ENCODE measurements at places on chromosomes 4 and X.

DNA sequence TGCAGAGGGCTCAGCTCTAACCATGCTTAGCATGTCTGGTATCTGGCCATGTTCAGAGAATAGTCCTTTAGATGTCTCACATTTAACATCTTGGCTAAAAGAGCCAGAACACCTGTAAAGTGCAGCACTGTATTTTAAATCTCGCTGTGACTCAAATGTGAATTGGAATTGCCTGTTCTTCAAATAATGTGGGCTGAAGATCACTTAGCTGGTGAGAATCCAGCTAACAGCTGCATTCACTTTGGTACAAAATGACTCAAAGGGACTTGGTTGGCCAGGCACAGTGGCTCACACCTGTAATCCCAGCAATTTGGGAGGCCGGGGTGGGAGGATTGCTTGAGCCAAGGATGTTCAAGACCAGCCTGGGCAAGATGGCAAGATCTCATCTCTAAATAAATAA is 63.5 kb upstream of the PLAC8 start:
- no peak for DNase-seq

DNA sequence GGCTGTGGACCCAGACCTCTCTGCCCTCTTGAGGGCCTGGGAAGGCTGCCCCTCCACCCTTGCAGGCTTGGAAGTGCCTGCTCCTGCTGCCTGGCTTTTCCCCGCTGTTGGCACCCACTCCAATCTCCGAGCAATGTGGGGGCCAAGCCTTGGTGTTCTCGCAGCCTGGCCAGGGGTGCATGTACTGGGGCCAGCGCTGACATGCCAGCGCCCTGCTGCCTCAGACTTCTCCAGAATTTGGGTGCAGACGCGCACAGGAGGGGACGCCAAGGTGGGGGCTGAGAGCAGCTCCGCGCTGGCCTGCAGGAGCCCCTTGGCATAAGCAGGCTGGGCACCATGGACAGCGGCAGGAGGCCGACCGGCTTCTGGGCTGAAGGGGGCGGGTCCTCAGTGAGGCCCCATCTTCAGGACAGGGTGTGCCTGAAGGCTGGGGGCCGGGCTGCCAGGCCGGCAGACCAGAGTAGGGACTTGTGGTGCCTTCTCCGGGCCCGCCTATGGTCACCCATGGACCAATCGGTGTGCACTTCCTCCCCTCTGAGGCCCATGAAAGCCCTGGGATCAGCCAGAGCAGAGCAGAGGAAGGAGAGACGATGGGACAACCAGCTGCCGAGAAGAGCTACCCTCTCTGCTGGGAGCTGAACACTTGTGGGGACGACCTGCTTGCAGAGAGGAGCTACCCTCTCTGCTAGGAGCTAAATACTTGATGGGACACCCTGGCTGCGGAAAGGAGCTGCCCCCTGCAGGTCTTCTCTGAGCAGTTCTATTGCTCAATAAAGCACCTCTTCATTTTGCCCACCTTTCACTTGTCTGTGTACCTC is 118.3 kb downstream of the DNAAF6 start:
- DNase-seq: peak; percentile 64

DNA sequence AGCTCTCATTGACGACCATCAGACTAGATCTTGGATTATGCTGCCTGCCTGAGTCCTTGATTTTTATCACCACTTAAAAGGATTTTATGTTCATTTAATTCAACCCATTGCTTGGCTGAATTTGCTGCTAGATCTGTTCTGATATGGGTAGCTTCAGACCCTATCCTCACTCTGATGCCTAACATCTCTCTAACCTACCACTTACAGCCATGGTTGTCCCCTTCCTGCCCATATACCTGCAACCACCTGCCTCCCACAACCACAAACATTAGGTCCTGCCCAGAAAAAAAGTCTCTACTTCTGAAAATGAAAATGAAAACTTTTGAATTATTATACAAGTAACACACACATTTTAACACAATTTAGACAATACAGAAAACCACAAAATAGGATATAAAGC is 310.8 kb downstream of the HNRNPD start:
- DNase-seq: no peak

GRCh38 chr4:22220965-22221364 is 272.4 kb upstream of the KCNIP4 start:
- DNase-seq: no peak

- no peak for DNase-seq
Observed at GRCh38 chr4:176920694-176921093, 128.0 kb upstream of the VEGFC start.

DNA sequence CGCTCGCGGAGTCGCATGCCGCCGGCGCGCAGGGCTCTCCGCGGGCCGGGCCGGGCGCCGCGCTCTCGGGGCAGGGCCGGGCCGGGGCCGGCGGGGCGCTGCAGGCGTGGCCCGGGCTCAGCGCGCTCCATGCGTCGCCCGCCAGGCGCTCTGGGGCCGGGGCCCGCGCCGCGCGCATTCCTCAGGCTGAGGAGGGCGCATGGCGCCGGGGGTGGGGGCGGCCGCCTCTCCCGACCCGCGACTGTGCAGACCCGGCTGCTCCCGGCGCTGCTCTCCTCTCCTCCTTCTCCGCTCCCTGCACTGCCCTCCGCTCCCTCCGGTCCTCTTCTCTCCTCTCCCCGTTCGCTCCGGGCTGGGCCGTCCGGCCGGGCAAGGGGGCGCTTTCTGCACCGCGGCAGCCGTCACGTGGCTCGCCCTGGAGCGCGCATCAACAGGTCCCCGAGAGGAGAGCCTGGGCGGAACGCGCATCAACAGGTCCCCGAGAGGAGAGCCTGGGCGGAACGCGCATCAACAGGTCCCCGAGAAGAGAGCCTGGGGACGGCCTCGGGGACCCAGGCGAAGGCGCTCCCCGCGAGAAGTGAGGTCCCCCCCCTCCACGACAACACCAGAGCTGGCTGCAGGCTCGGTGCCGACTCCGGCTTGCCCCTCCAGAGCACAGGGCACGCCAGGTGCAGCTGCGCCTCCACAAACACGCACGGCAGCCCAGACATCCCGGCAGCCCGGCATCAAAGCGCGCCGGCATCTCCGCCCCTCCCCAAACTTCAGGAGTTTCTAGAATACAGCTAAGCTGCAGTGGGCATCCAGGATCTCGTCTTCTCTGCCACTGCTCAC is 12.9 kb downstream of the PPP2R3B start:
- DNase-seq: peak; percentile 52

GRCh38 chrX:105565856-105566255 is 256.5 kb upstream of the NRK start:
- DNase-seq: no peak

GRCh38 chr4:168856312-168856711 is 153.7 kb downstream of the CBR4 start:
- no peak for DNase-seq

GRCh38 chrX:120213438-120214265 is 37.0 kb upstream of the ZBTB33 start:
- DNase-seq: peak; percentile 47

GRCh38 chr4:69991016-69991415 is 4.8 kb upstream of the STATH start:
- no peak for DNase-seq

- DNase-seq: no peak
Observed at GRCh38 chrX:136659174-136659573, 11.2 kb downstream of the CD40LG start.

DNA sequence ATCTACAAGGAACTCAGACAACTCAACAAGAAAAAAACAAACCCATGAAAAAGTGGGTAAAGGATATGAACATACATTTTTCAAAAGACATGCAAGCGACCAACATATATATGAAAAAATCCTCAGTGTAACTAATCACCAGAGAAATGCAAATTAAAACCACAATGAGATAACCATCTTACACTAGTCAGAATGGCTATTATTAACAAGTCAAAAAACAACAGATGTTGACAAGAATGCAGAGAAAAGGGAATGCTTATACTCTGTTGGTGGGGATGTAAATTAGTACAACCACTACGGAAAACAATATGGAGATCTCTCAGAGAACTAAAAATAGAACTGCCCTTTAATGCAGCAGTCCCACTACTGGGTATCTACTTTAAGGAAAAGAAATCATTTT is 12.1 kb downstream of the NIPAL1 start:
- DNase-seq: no peak

DNA sequence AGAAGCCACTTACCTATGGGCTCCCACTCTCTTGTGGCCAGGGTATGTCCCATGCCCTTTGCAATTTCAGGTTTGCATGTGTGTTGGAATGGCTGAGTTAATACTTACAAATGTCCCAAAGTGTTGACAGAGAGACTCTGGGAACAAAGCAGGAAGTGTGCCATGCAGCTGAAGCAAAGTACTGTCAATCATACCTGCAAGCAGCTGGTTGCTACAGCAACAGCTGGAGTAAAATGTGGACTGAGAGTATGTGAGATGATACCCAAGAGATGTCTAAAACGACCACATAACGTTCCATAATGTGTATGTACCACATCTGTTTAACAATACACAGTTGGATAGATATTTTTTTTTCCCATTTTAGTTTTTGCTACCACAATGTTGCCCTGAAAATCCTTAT is 82.8 kb upstream of the CAMK2D start:
- DNase-seq: no peak

DNA sequence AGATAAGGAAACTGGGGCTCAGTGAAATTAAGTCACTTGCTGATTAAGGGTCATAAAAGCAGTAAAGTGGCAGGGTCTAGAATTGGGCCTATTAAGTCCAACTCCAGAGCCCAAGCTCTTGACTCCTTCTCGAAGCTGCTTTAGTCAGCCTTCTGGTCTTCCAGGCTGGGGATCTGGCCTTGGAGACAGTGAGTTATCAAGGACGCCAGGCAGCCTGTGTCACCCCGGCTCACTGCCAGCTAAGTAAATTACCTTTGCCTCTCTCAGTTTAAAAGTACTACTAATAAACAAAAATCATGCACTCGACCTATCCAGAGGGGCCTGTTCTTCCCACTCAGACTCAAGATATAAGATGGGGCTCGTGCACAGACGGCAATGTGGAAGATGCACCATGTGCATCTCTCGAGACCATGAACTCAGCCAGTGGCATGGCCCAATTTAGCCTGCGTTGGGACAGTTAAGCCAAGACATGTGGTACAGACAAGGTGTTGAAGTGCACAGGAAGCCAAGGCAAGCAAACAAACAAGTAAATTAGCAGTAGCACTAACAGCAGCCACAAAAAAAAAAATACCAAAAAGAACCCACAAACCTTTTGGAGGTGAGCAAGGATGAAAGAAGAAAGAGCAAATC is 62.0 kb upstream of the MAP3K15 start:
- no peak for DNase-seq

DNA sequence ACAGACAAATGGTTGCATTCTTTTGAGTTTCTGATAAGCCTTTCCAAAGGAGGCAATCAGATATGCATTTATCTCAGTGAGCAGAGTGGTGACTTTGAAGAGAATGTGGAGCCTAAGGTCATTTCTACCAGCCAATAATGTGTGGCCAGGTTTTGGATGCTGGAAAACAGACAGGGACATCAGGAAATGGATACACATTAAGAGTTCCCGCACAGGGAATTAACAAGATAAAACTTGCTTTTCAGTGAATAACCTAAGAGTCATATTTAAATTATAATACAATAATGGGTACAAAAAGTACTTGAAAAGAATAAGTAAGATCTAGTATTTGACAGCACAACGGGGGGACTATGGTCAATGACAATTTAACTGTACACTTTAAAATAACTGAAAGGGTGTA is 492.3 kb upstream of the FAM241A start:
- DNase-seq: no peak

DNA sequence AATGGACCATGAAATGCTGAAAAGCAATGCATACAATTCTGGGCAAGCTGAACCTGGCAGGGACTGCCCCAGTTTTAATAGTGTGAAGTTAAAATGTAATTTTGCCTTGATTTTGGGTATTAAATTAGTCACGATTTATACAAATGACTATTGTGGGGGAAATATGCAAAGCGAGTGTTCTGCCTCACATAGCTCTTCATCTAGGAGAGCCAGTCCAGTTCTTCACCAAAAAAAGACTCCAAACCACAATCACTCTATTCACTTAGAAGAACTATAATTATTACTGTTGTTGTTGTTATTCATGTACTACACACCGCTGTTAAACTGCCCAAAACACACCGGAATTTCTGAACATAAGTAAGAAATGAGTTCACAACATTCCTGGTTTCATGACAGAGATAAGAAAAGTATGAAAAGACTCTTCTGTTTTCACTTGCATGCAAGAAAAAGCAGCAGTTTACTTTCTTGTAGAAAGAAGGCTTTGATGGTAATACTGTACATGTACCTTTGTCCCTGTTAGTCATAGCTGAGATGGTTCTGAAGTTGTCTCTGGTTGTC is 101.9 kb downstream of the QRFPR start:
- no peak for DNase-seq

DNA sequence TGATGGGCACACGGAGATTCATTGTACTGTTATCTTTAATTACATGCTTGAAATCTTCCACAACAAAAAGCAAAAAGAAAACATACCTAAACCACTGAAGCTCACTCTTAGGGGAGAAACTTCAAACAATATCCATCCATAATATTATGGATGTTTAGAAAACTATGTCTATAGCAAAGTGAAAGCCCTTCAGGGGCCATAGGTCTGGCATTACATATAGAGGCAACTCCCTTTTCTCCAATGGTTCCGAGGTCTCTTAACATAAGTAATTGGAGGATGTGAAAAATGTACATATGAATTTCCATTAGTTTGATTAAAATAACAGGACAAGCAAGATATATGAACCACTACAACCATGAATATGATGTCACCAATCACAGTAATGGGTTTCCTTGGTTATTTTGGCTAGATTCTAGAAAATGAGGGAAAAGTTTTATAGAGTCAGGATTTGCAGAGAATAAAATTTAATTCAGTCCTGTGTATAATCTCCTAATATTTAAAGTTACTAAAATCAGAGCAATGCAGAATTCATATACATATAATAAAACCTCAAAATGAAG is 10.8 kb downstream of the UGDH start:
- no peak for DNase-seq

DNA sequence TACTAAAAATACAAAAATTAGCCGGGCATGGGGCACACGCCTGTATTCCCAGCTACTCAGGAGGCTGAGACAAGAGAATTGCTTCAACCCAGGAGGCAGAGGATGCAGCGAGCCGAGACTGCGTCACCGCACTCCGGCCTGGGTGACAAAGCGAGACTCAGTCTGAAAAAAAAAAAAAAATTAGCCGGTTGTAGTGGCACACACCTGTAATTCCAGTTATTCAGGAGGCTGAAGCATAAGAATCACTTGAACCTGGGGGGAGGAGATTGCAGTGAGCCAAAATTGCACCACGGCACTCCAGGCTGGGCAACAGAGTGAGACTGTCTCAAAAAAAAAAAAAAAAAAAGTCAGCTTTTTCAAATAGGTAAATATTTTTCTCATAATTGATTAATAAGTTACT is 71.9 kb downstream of the WDFY3 start:
- DNase-seq: no peak

GRCh38 chrX:7088968-7089615 is 58.4 kb upstream of the STS start:
- DNase-seq: no peak

DNA sequence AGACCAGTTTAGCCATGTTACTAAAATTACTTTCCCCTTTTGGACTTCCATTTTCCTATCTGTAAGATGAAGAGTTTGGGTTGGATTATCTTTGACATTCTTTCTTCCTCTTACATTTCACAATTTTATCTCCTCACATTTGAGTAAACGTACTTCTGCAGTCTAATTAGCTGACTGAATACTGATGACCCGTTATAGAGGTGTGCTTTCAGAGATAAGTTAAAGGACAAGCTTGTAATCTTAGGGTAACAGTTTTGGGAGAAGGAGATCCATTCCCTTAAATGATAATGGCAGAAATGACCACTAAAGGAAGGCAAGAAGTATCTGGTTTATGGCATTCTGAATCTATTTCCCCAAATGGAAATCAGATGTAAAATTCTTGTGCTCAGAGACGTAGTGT is 222.6 kb upstream of the FTHL17 start:
- DNase-seq: no peak

Measured in neuronal stem cell (in vitro differentiated cells).